ENCODE measurements at places on chromosomes 16 and 17.

DNA sequence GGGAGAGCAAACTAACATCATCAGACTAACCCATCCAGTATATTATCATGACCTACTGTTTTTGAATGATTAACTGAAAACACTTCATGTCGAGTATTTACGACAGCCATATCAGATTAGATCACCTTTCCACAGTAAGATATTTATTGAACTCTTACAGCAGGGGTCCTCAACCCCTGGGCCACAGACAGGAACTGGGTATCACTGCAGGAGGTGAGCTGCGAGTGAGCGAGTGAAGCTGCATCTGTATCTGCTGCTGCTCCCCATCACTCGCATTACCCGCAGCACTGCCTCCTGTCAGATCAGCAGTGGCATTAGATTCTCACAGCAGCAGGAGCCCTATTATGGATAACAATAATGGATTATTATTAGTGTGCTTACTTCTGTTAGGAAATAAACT is 59.5 kb downstream of the NETO2 start:
- no peak for DNase-seq

- DNase-seq: no peak
Observed at GRCh38 chr17:48663134-48663924, 37.2 kb upstream of the HOXB9 start.

- no peak for DNase-seq
Observed at GRCh38 chr17:12078791-12079190, 58.1 kb downstream of the MAP2K4 start.

DNA sequence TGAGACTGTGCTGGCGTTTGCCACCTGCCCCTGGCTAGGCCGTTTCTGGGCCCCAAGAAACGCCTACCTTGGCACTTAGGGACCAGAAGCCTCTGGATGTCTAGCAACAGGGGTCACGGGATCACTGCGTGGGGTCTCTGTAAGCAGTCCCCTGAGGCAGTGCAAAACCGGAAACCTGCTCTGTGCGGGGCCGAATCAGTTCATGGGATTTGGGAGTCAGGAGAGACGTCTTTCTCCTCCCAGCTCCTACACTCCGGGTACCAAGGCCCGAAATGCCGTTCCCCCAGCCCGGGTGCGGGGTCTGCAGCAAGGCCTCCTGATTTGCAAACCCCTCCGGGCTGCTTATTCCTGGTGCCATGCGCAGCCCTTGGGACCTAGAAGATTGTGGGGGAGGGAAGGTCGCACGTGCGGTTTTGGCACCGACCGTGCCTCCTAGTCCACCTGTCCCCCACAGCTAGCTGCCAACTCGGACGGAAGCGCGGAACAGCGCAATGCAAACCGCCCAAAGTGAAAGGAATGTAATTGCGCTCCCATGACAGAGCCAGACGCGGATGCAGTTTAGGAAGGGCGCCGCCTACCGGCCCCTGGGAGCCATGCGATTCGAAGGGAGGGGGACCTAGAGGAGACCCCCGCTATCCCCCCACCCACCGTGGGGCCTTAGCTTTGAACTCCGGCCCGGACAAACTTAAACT is 6.5 kb downstream of the IRX5 start:
- peak; percentile 68 for DNase-seq

- DNase-seq: no peak
Observed at GRCh38 chr16:88289968-88290401, 92.8 kb upstream of the ZNF469 start.

- no peak for DNase-seq
Observed at GRCh38 chr16:10938321-10938720, 3.9 kb downstream of the DEXI start.

DNA sequence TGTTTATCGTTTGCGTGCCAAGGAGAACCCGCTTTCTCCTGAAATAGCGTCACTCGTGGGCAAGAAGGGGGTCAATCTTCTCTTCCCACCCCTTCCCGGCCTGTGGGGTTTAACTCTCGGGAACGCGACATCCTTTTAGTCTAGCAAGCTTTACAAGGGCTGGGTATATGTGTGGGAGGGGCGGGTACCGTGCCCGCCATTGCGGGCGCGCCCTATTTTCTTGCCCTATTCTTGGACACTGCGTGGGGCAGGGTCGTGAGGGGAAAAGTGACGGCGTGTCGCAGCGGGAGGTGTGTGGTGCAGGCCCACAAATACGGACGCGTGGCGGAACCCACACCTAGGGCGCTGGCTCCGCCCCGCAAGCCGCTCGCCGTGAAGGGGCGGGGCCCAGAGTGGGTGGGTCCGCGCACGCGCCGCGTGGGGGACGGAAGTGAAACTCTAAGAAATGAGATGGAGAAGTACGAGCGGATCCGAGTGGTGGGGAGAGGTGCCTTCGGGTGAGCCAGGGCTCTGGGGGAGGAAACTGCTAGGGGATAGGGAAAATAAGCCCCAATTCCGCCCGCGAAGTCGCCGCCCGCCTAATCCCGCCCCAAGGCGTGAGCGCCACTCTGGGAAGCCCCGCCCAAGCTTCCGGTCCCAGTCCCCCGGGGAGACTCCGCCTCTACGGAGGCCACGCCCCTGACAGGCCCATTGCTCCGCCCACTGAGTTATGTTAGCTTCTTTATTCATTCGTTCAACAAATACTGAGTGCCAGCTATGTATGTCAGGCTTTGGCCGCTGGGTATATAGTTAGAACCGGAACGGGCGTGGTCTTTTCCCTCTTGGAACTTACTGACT is at the start of gene NEK8:
TSS of gene NEK8 (plus strand) at position 425 of the 837 bp plus-strand sequence. CDS start at position 451, 26 bp downstream.
- peak; percentile 89 for DNase-seq

DNA sequence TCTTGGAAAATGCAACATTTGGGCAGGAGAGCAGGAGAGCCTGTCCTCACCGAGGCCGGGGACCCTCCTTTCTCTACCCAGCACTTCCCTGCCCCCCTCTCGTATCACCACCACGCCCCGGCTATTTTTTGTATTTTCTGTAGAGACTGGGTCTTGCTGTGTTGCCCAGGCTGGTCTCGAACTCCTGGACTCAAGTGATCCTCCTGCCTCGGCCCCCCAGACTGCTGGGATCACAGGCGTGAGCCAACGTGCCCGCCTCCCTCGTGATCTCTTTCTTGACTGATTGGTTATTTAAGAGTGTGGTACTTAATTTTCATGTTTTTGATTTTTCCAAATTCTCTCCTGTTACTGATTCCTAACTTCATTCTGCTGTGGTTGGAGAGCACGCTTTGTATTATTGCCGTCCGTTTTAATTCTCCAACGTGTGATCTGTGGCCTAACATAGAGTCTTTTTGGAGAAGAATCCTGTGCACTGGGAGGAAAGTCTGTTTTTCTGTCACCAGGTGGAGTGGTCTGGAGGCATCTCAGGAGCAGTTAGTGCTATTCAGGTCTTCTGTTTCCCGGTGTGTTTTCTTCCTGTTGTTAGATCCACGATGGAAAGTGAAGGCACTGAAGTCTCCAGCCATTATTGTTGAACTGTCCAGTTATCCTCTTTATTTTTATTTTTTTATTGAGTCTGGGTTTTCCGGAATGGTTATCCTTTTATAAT is 40.4 kb downstream of the ZNF778 start:
- peak; percentile 35 for DNase-seq

GRCh38 chr16:35736546-35736945 is 2277.1 kb downstream of the TP53TG3F start:
- no peak for DNase-seq

DNA sequence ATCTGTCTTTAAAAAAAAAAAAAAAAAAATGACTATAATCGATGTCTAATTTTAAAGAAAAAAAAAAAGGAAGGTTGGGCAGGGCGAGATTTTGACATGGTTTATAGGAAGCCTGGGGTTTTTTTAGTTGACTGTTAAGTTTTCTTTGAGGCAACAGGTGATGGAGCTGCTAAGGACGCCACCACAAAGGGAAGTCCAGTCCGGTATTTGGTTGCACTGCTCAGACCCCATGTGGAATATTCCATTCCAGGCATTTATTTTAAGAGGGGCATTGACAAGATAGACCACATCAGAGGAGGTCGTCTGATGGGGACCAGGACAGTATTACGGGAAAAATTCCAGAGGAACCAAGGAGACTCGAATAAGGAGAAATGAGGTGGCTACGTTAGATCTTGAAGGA is 168.4 kb downstream of the CCDC182 start:
- no peak for DNase-seq

- no peak for DNase-seq
Observed at GRCh38 chr16:84765616-84766580, 53.9 kb upstream of the CRISPLD2 start.

GRCh38 chr17:13333661-13334060 is 268.1 kb downstream of the HS3ST3A1 start:
- DNase-seq: no peak

- no peak for DNase-seq
Observed at GRCh38 chr17:1800240-1800639, 29.5 kb downstream of the SMYD4 start.

DNA sequence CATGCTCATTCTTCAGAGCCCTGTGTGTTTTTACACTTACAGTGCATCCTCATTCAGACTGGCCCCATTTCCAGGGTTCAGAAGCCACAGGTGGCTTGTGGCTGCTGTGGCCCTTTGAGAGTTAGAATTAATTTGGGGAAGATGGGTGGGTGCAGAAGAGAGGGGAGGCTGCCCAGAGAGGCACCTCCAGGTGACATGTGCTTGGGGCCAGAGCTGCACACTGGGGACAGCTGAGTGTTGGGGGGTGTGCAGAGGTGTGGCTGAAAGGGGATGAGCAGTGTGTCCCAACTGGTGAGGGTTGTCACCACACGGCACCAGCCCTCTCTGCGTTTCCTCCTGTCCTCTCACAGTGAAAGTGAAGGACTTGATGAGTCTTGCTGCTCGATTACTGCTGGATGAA is 6.9 kb upstream of the EIF1 start:
- no peak for DNase-seq

DNA sequence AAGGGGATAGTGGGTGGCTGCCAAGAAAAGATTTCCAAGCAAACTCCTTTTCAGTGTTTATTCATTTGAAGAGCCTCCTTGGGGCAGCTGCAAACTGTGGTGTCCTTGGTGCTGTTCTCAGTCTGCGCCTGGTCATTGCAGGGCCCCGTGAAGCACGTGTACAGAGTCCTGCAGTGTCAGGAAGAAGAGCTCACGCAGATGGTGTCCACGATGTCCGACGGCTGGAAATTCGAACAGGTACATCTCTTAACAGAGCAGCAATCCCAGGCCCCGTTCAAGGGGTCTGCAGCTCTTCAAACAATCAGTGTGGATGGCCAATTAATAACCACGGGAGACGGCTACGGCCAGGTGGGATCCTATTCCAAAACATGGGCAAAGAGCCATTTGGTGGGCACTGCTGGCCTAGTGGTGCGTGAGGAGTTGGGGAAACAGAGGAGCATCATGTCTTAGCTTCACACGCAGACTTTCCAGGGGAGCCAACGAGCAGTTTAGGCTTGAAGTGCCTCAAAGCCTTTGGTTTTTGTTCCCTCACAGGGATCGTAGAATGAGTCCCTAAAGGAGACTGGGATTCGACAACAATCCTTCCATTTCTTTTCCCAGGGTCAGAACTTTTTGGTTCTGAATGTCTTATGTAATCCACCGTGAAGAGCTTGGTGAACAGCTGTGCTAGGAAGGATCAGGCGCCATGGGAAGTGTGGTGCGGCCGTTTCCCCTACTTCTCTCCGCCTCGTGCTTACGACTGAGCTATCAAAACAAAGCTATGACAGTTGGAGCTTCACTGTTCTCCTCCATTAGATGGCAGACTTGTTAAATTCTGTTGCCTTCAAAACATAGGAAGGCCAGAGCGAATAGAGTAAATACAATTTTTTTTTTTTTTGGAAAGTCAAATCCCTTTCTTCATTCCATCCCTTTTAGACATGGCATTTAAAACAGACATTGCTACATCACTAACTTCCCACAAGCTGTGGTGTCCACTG is 12.6 kb downstream of the KCTD2 start:
- DNase-seq: no peak

DNA sequence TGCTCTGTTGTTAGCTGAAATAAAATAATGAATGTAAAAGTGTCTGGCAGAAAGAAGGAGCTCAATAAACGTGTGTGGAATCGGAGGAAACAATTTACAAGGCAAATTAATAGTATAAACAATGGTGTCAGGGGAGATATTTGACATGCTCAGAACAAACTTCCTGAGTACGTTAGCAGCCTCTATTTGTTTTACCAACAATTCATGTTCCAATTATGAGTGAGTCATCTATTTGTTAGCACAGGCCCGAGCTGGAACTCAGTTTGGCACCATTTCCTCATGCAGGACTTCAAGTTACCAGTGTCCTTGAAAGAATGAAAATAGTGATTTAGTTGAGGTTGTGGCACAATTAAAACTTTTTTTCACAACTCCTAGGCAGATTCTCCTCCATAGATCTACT is 9.1 kb downstream of the ASIC2 start:
- DNase-seq: no peak

GRCh38 chr16:90026135-90026534 is 6.9 kb upstream of the DBNDD1 start:
- no peak for DNase-seq

- DNase-seq: no peak
Observed at GRCh38 chr16:86396422-86396821, 113.9 kb upstream of the FOXF1 start.

DNA sequence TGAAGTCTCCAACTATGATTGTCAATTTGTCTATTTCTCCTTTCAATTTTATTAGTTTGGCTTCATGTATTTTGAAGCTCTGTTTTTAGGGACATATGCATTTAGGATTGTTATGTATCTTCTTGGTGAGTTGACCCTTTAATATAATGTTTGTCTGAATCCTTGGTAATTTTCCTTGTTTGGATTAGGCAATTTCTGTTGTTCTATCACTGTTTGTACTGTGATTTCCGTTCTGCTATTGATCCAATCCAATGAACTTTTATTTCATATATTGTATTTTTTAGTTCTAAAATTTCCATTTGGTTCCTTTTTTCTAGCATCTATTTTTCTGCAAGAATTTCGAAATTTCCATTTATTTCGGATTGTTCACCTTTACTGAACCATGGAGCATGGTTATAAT is 31.0 kb downstream of the RAB11FIP4 start:
- DNase-seq: no peak

GRCh38 chr16:84534815-84535214 is 30.4 kb upstream of the MEAK7 start:
- no peak for DNase-seq

DNA sequence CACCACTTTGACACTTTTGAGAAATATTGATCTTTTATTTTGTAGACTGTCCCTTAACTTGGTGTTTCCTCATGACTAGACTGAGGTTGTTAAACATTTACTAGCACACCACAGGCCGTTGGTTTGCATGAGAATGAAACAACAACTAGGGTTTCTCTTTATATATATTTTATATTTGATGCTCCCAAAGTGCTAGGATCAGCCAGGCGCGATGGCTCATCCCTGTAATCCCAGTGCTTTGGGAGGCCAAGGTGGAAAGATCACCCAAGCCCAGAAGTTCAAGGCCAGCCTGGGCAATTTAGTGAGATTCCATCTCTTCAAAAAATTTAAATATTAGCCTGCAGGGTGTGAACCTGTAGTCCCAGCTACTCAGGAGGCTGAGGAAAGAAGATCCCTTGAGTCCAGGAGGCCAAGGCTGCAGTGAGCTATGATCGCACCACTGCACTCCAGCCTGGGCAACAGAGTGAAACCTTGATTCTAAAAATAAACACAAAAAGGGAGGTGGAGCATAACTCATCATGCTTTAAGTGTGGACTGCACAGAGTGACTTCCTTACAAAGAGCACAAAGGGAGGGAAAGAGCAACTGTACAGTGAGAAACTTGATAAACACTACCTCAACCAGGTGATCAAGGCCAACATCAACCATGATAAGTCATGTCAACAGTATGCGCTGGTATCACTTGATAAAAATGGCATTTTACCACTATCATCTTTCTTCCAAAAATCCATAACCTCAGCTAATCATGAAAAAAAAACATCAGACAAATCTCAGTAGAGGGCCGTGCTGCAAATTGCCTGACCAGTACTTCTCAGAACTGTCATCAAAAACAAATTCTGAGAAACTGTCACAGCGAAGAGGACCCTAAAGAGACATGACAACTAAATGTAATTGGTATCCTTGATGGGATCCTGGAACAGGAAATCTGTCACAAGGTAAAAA is 72.8 kb upstream of the ATF7IP2 start:
- DNase-seq: no peak

- DNase-seq: no peak
Observed at GRCh38 chr16:67336648-67337047, 10.0 kb downstream of the LRRC36 start.
